Inflammatory macrophage treated with lipopolysaccharide for 1 hour (primary cell): ENCODE measurements at places on chromosomes 12 and 14.

DNA sequence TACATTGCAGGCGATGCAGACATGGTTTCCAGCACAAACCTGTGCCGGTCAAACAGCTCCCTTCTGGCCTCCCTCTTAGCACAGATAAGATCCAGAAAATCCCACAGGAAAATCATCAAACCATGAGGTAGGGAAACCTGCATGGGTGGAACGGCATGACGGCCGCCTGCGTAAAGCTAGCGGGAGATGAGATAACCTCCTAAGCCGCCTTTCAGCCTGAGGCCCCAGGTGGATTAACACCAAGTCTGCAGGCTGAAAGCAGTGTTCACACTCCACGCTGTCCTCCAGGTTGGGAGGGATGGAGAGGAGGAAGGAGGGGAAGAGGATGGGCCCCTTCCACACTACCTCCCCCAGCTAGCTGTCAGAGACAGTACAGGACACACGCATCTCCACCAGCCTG is 63.8 kb downstream of the TSPAN11 start:
- DNase-seq, result no peak

GRCh38 chr14:96051642-96052540 is 12.7 kb downstream of the C14orf132 start:
- no peak for DNase-seq

DNA sequence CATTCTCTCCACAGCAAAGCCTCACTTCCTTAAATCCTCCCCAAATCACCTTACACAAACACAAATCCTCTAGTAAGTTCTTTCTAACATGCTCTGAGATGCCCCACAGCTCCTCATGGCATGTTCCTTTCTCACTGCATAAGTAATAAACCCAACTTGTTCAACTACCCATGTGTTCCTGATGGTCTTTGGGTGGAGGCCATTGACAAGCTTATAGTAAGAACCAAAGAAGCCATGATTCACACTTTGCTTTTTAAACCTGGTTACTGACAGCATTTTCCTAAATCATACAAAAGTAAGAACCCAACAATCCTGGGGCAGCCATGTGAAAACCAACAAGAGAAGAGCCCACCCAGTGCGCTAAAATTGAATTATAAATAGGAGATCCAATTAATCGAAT is 138.6 kb downstream of the ITPR2 start:
- no peak for DNase-seq

- peak; percentile 11 for DNase-seq
Observed at GRCh38 chr14:64720131-64720576, 15.9 kb downstream of the PLEKHG3 start.

- no peak for DNase-seq
Observed at GRCh38 chr14:41668356-41668755, 61.7 kb downstream of the LRFN5 start.

DNA sequence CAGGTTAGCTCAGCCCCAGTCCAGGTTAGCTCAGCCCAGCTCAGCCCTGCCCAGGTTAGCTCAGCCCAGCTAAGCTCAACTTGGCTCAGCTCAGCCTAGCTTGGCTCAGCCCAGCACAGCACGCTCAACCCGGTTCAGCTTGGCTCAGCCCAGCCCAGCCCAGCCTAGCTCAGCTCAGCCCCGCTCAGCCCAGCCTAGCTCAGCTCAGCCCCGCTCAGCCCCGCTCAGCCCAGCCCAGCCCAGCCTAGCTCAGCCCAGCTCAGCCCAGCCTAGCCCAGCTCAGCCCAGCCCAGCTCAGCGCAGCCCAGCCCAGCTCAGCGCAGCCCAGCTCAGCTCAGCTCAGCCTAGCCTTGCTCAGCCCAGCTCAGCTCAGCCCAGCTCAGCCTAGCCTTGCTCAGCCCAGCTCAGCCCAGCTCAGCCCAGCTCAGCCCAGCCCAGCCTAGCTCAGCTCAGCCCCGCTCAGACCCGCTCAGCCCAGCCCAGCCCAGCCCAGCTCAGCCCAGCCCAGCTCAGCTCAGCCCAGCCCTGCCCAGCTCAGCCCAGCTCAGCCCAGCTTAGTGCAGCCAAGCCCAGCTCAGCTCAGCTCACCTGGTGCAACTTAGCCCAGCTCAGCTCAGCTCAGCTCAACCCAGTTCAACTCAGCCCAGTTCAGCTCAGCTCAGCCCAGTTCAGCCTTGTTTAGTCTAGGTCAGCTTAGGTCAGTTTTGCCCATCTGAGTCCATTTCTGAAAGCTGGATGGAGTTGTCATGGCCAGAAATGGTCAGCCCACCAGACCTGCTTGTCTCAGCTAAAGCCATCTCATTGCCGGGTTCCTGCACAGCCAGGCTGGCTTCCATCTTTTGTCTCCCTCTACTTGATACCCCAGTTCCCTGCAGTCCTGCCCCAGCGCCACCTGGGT is 333.6 kb downstream of the TMEM121 start:
- no peak for DNase-seq
